GM13976 (cell line): ENCODE measurements at places on chromosomes 6 and 20.

DNA sequence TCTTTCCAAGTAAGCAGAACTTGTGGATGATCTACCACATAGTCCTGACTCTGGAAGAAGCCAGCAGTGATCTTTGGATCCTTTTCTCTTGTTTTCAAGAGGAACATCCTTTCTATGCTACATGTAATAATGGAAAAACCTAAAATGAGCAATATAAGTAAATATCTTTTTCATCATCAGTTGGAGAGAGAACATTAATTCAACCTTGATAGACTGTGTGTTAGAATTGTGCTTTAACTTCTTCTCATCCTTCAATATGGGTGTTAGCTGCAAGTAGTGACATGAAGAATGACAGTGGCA, 65.6 kb upstream of the IFNGR1 start:
- DNase-seq = no peak

DNA sequence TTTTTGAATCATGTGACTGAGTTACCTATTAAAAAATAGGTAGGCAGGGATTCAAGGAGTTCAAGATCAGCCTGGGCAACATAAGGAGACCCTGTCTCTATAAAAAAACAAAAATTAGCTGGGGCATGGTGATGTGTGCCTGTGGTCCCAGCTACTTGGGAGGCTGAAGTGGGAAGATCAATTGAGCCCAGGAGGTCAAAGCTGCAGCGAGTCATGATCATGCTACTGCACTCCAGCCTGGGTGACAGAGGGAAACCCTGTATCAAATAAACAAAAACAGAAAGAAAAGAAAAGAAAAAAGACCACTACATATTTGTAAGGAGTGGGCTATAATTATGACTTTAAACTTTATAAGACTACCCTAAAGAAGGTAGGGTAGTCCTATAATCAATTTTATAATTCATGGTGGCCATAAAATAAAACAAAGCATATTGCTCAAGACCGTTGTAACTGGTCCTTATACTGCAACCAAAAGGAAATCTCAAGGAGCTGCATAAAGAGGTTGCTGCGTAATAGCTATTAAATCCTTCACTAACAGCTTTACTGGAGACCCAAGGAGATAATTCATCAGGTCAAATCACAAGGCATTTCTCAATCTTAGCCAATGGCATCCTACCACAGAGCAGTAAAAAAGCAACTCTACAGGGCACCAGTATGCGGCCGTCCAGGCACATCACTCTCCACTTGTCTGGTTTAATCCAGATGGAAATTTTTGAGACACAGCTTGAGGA, 13.5 kb downstream of the PIGU start:
- DNase-seq = no peak

- no peak for DNase-seq
Observed at GRCh38 chr6:95413789-95414188, 163.5 kb upstream of the MANEA start.

GRCh38 chr6:14925025-14925698, 320.7 kb upstream of the JARID2 start:
- no peak for DNase-seq

GRCh38 chr6:169288591-169288990, 34.9 kb upstream of the THBS2 start:
- DNase-seq = no peak

GRCh38 chr20:46291401-46291800, 16.9 kb downstream of the CDH22 start:
- no peak for DNase-seq
